ENCODE measurements at places on chromosomes 12 and 14. TPM values are rescaled to one million over a fixed set of nuclear protein-coding genes. Genes with fewer than 3 reads are reported as not detected.

Gene RNASE4
- total RNA-seq: 7.3 TPM

Gene TRAF3
- total RNA-seq: 24.8 TPM

Gene CREBL2
- total RNA-seq: 20.4 TPM

Gene TAS2R50
- 1.8 TPM for total RNA-seq

Gene CLSTN3
- 37.5 TPM for total RNA-seq

Gene GOLGA3
- 117 TPM for total RNA-seq

Gene ASIC1
- 4.1 TPM for total RNA-seq

Gene CCDC196
- total RNA-seq: not detected

Gene DCN
- not detected for total RNA-seq

Gene LGR5
- 0.10 TPM for total RNA-seq

Gene SLC39A5
- total RNA-seq: 0.98 TPM

Gene MYO1H
- total RNA-seq: not detected

Gene TTC5
- total RNA-seq: 20.6 TPM

Gene CD163
- total RNA-seq: not detected

Gene SLC39A2
- total RNA-seq: not detected
